ENCODE measurements at places on chromosomes 1 and 21.

DNA sequence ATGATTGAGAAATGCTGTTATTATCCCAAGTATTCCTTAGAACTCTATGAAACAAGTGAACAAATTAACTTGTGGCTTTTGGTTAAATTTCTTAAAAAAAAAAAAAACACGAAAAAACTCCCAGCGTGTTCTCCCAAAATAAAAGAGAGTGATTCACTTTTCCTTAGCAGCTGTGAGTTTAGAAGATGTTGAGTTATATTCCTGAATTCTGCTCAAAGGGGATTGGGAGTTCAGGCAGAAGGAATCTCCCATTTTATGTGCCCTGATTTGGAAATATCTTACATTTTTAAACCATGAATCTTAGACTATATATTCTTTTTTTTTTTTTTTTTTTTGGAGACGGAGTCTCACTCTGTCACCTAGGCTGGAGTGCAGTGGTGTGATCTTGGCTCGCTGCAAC lies 34.3 kb downstream of the SMG7 start:
- no peak for DNase-seq

- no peak for DNase-seq
Observed at GRCh38 chr21:35521293-35521692, 472.2 kb upstream of the RUNX1 start.

DNA sequence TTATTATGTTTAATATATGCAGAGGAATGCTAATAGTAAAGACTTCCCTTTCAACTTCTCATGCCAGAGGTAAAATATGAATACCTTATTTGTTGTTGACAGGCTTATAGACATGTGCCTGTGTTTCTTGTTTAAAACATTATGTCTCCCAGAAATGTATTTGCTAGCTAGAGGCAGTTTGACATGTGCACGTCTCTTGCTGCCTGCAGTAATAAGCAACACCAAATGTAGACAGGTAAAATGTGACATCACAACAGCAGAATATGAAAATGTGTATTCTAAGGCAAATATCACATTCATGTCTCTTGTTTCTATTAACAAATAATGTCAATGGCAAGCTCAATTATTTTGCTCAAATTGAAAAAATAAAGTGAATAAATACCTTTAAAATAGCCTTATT lies 80.2 kb upstream of the NEGR1 start:
- no peak for DNase-seq

DNA sequence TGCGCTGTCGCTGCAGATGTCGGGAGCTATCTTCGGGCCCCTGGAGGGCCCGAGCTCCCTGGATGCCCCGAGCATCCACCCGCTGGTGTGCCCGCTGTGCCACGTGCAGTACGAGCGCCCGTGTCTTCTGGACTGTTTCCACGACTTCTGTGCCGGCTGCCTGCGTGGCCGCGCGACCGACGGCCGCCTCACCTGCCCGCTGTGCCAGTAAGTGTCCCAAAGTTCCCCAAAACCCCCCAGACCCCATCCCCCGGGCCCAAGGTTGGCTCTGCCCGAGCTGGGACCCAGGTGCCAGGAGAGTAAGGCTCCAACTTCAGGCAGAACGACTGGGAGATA lies 569 bp downstream of the RNF207 start:
- no peak for DNase-seq

DNA sequence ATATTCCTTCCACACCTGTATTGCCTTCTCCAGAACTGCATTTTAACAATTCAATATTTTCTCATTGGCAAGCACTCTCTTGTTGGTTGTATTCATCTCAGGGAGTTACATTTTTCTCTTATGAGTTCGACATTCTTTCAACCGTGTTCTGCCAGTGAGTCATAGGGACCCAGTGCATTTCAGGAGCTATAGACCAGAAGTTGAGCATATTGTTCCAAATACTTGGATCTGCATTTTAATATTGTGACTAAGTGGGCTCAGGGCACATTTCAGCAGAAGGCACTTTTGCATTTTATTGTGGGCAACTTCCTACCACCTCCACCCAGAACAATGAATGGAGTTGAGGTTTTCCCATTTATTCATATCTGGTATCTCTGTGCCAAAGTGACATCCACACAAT lies 132.8 kb downstream of the TNFSF18 start:
- no peak for DNase-seq

DNA sequence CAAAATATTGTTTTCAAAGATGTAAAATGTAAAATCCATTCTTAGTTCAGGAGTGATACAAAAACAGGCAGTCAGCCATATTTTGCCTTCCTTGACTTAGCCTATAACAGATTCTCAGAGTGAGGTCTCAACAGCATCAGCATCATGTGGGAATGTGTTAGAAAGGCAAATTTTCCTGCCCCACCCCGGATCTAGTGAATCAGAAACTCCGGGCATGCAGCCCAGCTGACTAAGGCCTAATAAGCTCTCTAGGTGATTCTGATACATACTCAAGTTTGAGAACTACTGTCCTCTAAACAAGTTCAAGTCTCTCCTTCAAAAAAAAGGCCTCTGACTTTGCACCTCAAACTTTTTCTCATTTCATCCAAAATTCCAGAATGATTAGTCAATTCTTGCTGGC lies 46.9 kb upstream of the PRRC2C start:
- DNase-seq, result no peak

DNA sequence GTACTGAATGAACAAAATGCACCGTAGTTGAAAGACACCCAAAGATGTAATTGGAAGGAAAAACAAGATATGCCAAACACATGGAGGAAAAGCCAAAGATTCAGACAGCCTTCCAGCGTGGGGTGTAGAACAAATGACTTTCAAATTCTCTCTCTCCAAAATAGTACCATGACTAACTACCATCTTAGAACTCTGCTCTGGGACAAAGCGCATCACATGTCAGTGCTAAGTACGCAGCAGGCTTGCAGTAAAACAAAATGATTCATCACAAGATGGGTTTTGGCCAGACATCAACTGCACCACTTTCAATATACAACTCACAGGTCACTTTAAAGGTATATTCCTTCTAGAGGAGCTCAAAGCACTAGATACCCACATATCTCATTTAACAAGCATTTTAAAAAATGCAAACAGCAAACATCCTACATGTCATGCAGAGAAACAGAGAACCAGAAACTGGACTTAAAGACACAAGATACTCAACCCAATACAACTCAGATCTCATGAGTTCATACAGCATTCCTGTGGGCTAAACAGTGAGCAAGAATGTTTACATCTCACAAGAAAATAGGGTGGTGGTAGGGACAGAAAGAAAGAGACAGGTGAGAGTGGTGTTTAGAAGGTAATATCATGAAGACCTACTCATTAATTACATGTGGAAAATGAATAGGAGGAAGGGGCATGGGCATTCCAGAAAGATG lies 75.7 kb downstream of the BCAR3 start:
- DNase-seq, result no peak

DNA sequence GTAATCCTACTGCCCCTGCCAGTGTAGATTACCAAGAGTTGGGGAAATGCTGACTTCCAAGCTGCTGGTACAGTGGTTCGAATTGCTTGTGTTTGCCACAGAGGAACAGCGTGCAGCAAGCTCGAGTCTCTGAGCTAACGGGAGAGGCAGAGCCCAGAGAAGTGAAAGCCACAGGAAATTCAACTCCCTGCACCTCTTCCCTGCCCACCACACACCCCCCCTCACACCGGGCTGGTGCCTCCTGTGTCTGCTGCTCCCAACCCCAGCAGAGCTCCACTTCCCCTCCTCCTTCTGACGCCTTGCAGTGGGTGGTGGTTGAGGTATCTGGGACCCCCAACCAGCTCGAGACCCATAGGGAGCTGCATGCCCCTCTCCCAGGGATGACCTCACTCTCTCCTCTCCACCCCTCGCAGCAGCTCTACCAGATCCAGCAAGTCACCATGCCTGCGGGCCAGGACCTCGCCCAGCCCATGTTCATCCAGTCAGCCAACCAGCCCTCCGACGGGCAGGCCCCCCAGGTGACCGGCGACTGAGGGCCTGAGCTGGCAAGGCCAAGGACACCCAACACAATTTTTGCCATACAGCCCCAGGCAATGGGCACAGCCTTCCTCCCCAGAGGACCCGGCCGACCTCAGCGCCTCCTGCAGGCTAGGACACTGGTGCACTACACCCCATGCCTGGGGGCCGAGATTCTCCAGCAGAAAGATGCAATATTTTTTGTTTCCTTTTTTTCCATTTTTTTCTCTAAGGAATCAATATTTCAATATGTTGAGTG lies 13.1 kb upstream of the KCNQ4 start:
- no peak for DNase-seq

- no peak for DNase-seq
Observed at GRCh38 chr1:62318320-62318755, 896 bp downstream of the KANK4 start.

DNA sequence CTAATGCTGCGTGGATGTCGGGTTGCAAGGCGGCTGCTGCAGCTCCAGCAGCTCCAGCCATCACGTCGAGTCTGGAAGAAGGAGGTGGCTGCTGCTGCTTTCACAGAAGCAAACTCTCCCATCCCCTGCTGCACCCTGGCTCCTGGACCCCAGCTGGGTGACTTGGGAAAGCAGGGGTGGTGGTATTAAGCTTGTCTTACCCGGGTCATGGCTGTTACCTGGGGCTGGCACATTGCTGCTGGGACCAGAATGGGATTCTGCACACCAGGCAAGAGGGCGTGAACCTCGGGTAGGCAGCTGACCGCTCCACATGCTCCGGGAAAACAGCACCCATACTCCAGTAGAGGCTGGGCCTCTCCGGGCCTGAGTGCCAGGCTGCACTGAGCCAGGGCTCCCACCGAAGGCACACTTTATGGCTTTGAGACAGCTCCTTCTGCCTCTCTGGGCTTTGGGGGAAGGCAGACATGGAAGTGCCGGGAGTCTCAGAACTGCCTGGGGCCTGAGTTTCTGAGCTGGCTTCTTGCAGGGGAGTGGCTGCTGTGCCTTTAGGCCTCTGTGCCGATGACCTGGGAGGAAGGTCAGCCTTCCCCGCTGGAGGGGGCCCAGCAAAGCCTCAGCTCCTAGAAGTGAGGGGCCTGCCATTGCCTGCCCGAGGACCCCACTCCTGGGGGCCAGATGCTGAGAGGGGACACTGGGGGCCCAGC lies 1.2 kb downstream of the SMIM1 start:
- no peak for DNase-seq

DNA sequence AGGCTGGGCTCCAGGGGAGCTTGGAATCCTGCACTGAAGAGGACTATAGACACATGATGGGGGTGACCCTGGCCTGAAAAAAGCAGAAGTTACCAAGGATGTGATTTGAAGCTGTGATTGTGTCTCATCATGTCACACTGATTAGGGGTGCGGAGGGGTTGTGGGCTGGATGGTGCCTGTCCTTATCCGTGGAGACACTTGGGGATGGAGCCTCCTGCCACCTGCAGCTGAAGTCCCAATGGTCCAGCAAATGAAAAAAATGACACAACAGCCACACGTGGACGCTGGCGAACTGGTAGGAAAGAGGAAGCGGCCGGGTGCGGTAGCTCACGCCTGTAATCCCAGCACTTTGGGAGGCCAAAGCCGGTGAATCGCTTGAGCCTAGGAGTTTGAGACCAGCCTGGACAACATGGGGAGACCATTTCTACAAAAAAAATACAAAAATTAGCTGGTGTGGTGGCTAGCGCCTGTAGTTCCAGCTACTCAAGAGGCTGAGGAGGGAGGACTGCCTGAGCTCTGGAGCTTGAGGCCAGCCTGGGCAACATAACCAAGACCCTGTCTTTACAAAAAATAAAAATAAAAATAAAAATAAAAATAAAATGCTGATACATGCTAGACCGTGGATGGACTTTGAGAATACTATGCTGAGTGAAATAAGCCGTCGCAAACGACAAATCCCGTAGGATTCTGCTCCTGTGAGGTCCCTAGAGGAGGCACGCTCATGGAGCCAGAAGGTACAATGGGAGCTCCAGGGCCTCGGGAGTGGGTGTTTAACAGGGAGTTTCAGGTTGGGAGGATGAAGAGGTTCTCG lies 838 bp upstream of the IBA57 start:
- DNase-seq, result no peak

DNA sequence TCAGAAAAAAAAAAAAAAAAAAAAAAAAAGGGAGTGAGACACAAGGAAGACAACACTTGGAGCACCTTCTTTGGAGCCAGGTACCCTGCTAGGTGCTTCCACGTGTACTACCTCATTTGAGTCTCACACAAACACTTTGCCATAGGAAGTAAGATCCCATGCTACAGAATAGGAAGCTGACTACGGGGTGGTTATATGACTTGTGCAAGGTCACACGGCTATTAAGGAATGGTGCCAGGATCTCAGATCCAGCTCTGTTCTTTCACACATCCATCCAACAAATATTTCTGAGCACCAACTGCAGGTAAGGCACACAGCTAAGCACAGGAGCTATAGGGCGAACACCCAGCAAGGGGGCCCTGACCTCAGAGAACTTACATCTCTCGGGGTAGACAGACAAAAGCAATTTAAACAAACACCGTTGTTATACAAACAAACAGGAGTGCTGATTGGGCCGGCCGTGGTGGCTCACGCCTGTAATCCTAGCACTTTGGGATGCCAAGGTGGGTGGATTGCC lies 22.4 kb downstream of the PTAFR start:
- no peak for DNase-seq

DNA sequence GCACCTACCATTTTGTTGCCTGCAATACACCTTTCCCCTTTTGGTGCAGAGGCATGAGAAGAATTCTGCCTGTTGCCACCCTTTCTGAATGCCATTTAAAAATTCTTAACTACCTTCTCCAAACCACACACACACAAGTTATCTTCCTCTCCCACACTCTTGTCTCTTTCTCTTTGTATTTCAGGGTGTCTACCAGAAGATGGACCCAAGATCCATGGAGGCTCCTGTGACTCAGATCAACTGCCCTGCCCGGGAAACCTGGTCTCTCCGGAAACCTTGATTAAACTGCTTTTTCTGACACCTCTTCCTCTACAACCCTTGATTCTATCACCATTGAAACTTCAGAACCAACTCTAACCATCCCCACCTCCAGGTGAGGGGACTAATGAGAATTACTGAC lies 2.4 kb upstream of the TARS2 start:
- DNase-seq, result no peak

DNA sequence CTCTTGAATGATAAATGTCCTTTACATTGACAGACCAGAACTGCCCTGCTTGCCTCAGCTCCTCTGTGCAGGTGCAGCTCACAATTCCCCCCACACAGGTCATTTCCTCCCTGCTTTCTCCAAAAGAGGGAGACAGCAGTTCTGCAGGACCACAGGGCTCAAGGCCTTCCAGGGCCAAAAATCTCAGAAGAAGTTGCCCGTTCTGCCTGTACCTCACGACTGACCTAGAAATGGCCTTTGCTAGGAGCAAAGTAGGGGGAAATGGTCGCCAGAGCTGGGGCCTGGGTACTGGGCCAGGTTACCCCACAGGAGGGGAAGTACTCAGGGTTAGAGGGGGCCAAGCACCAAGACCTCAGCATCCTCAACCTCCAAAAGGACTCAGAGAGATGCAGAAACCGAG lies 11.1 kb downstream of the RNU1-2 start:
- no peak for DNase-seq

DNA sequence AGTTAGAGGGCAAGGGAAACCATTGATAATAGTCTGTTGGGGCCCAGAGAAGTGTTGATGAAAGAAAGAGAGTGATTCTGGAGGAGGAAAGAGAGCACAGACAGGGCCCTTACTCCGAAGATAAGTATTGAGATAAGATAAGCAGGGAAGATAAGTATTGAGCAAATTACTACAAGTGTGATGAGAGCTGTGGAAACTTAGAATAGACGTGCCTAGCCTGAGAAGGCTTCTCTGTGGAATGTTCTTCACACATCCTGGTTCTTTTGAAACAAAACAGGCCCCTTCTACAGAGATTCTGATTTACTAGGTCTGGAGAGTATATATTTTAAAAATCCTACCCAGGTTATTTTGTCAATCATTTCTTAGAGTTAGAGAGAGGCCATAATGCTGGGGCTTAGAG lies 26.4 kb downstream of the FNBP1L start:
- DNase-seq, result no peak

GRCh38 chr21:14056771-14057191 lies 154.0 kb downstream of the LIPI start:
- DNase-seq, result no peak

- no peak for DNase-seq
Observed at GRCh38 chr1:2322581-2323211, 68.7 kb downstream of the MORN1 start.
